ENCODE measurements at places on chromosomes 1 and 21.

- DNase-seq: no peak
These were observed 28.2 kb upstream of the RPF1 start for GRCh38 chr1:84450910-84451309.

GRCh38 chr1:182192966-182193365 is 131.5 kb upstream of the ZNF648 start:
- no peak for DNase-seq

DNA sequence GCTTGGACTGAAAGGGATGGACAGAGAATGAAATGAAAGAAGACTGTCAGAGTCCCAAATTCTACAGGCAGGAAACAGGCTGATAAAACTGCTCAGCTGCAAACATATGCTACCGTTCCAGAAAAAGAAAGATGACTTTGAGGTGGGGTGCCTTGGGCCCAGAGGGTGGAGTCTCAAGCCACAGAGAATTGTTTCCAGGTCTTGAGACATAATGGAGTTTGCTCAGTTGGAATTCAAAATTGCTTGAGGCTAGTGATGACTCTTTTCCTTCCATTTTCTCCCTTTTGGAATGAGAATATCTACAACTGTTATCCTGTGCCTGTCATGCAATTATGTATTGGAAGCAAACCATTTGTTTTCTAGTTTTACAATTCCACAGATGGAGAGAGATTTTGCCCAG is 23.6 kb upstream of the PSEN2 start:
- DNase-seq: no peak

DNA sequence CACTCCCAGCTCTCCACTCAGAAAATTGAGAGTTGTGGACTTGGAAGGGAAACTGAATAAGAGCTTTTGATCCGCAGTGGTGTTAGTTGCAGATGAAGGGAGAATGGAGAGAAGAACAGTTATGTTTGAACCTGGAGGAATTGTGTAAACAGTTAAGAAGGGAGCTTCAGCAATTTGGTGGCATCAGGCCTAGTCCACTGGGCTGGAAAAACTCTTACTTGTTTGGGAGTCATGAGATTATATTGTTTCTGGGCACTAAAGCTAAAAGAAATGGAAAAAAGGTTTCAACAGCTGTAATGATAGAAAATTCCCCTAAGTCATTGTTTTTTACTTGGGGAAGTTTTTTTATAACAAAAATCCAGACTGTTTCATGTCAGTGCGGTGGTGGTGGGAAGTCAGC is 256.1 kb upstream of the C1orf87 start:
- no peak for DNase-seq

DNA sequence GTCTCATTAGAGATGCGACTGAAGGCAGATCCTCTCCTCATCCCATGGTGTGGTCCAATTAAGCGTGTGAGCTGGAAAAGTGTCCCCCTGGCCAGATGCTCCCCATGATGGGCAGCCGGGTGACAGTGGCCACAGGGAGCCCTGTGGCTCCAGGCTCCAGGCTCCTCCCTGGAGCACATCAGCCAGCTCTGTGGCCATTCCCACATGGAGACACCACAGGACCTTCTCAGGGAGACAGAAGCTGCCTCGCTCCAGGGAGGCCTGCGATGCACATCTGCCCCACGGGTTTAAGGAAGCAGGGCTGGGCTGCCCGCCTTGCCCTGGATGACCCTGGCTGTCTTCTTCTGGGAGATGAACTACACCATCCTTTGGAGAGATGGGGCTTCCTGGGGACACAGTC is 99.9 kb upstream of the TLR5 start:
- DNase-seq: no peak

DNA sequence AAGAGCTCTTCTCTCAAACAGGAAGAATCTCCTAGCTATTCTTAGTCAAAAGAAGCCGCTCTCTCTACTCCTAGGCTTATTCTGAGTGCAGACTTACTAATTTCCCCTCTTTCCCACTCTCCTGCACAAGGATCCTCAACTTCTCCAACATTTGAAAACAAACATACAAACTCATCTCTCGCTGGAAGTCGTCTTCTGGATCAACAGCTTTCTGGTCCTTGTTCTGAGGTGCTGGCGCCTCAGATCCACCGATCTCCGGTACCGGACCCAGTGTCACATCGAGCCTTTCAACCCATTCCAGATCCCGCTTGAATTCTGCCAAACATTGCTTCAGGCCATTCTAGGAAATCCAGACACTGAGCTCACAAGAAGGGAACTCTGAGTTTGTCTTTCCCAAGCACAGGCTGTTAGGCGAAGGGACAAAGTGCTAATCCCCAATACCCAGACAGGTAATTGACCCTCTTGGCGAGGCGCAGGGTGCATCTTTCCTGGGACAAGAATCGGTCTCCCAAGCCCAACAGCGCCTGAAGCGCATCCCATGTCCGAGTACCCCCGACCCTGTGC is 696 bp downstream of the EBNA1BP2 start:
- DNase-seq: no peak

DNA sequence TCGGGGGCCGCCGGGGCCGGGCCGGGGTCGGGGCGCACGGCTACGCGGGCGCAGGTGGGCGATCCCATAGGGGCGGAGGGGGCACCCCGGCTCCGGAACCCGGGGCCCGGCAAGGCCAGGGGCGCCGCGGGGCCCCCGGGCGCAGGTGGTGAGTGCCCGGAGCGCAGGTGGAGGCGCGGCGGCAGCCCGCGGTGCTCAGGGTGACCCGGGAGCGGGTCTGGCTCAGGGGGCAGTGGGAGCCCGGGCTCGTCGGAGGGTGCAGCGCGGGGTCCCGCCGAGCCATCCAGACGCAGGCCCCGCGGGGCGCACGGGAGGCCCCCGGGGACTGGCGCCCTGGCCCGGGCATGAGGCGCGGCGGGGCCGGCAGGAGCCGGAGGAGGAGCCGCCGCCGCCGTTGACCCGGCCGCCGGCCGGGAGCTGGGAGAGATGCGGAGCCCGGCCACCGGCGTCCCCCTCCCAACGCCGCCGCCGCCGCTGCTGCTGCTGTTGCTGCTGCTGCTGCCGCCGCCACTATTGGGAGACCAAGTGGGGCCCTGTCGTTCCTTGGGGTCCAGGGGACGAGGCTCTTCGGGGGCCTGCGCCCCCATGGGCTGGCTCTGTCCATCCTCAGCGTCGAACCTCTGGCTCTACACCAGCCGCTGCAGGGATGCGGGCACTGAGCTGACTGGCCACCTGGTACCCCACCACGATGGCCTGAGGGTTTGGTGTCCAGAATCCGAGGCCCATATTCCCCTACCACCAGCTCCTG is 489 bp downstream of the CELSR2 start:
- no peak for DNase-seq
